SJSA1 (cell line): ENCODE measurements at places on chromosomes 5 and 9.

GRCh38 chr9:33024126-33024965, 727 bp upstream of the DNAJA1 start:
- DNase-seq: no peak

DNA sequence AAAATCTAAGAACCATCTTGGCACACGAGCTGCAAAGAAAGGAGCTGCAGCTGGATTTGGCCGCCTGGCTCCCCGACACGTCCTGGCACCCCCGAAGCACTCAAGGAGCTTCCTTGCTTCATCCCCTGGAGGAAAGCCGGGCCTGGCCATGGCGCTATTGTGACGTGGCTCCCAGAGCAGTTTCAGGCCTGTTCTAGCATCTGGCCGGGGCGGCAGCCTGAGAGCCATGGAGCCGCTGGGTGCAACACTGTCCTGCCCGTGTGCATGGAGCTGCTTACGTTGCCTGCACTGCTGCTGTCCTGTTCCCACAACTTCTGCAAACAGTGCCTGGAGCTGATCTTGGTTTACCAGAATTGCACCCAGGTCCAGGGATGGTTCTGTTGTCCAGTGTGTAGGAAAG, 63.5 kb downstream of the PTPDC1 start:
- DNase-seq: no peak

GRCh38 chr5:176774216-176775171, 35.9 kb upstream of the UNC5A start:
- peak; percentile 41 for DNase-seq

DNA sequence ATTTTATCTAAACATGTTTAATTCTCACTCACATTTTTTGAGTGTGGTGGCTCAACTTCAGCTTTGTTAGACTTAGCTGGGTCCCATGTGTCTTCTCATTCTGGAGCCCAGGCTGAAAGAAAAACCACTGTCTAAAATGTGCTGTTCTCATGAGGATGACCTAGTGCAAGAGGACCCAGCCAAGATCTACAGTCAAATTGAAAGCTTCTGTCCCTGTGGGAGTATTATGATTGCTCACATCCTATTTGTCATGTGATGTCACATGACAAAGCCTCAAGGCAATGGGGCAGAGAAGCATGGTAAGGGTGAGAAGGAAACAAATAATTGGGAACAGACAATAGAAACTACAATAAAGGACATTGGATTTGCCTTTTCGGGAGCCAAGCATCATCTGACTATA, 113.4 kb upstream of the ASTN2 start:
- no peak for DNase-seq

DNA sequence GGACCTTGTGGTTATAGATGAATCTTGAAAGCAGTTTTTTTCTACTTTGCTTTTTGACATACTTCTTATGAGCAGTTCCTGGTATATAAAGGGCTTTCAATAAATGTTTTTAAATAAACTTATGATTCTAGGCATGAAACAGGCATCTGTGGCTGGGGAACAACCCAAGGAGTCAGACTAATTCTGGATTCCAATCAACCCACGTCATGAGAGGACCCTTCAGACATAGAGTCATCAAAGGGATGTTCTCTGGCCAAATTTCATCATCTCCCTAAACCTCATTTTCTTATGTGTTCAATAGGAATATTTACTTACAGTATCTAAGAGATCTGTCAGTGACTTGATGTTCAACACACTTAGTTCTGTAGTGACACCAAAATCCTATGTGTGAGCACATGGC, 243.8 kb upstream of the ZNF462 start:
- DNase-seq: no peak

DNA sequence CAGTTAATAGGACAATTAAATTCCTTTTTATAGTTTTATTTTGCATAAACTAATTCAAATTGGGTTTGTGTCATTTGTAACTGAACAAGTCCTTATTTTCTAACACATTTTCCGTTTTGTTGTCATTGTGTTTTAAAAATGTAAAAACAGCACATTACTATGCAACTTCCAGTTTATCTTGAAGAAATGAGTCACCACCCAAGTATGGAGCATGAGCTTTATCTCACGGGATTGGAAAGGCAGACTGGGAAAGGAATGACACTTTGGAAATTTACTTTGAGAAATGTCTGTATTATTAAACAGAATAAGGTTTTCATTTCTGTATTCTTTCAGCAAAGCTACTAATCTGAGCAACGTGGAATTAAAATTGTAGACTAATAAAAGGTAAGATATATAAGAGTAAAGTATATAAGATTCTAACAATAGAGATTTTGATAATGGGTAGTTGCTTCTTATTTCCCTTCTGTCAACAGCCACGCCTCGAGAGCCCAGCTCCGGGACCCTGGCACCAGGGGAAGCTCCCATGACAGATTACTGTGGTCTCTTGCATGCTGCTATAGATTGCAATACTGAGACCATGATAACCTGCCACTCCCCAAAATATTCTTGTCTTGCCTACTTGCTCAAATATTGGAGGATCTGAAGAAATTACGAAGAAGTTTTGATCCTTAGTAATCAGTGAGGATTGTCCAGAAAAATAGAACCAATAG, 433.1 kb downstream of the CHSY3 start:
- peak; percentile 83 for DNase-seq

- DNase-seq: no peak
Measured at GRCh38 chr9:137354153-137354844, 52.2 kb upstream of the NRARP start.

GRCh38 chr9:13746876-13747275, 467.4 kb upstream of the MPDZ start:
- no peak for DNase-seq

GRCh38 chr5:76690704-76691466, 25.0 kb upstream of the F2R start:
- peak; percentile 96 for DNase-seq

DNA sequence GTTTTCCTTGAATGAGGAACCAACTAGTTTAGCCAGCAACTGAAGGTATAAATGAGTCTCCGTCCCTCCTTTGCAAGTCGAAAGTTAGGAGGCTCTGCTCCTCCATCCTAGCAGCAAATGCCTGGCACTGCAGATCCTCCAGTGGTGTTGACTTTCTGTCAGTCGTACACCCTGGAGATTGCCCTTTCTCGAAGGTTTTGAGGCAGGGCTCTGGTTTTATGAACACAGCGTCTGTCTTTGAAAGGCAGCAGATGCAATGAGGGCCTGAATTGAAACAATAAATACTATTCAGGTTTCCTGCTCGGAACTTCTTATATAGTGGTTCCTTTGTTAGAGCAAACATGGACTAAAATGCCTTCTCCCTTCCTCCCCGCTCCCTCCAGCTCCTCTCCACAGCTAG, 284.0 kb downstream of the TMEM38B start:
- DNase-seq: no peak

- peak; percentile 61 for DNase-seq
Measured at GRCh38 chr5:72378639-72379289, 58.6 kb downstream of the PTCD2 start.

DNA sequence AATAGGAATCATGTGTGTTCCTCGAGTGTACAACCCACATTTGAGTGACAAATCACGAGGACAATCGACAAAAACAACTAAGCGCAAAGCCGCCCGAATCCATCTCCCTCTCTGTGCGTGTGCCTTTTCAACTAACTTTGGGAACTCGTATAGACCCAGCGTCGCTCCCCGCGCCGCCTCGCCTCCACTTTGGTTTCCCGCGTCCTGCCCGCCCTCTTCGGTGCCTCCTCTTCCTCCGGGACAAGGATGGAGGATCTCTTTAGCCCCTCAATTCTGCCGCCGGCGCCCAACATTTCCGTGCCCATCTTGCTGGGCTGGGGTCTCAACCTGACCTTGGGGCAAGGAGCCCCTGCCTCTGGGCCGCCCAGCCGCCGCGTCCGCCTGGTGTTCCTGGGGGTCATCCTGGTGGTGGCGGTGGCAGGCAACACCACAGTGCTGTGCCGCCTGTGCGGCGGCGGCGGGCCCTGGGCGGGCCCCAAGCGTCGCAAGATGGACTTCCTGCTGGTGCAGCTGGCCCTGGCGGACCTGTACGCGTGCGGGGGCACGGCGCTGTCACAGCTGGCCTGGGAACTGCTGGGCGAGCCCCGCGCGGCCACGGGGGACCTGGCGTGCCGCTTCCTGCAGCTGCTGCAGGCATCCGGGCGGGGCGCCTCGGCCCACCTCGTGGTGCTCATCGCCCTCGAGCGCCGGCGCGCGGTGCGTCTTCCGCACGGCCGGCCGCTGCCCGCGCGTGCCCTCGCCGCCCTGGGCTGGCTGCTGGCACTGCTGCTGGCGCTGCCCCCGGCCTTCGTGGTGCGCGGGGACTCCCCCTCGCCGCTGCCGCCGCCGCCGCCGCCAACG, at the start of gene GPR150:
Gene GPR150, plus strand, starts transcription at position 58 of the 840 bp plus-strand sequence. Its CDS starts 189 bp downstream, at position 247.
- peak; percentile 50 for DNase-seq

DNA sequence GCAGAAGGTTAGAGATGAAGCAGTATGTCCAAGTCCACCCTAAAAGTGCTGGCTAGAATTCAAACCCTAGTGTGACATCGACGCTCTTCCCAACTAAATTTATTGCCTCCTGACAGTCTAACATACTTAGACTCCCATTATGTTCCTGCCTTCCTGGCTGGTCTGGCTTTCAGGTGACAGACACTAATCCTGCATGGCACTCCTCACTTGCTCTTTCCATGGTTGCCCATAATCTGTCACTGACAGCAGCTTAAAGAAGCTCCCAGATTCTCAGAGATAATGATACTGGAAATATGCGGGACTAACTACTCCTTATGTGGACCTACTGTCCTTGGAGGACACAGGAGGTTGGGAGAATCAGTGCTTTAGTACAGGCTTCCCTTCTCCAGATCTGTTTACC, 41.7 kb upstream of the HTR1A start:
- no peak for DNase-seq

GRCh38 chr5:38742821-38743220, 103.0 kb upstream of the OSMR start:
- DNase-seq: no peak

- no peak for DNase-seq
Measured at GRCh38 chr5:148125641-148126040, 42.7 kb upstream of the SPINK14 start.

DNA sequence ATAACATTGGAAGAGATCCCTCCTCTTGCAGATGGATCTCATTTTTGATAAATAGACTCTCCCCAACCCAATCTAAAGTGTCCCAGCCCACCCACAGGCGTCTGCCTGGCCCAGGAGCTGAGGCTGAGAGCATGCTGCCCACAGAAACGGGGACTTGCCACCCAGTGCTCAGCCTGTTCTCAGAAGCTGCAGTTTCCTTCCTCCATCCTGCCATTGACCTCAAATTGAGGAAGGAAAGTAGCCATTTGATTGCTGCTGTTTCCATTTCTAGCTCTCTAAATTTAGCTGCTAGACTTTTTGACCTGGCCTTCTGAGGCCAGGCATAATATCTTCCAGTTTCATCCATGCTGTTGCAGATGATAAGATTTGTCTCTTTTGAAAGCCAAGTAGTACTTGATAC, 31.1 kb upstream of the FRMD3 start:
- no peak for DNase-seq
